ENCODE measurements at places on chromosomes 3 and 15. TPM values are rescaled to one million over a fixed set of nuclear protein-coding genes. Genes with fewer than 3 reads are reported as not detected.

Gene GOLGA6L25
- polyA plus RNA-seq = not detected

Gene TLR9
- not detected for polyA plus RNA-seq

Gene SLC28A1
- not detected for polyA plus RNA-seq

Gene GXYLT2
- polyA plus RNA-seq = 25.9 TPM

Gene NFKBIZ
- polyA plus RNA-seq = 14.7 TPM

Gene MYLK
- 918 TPM for polyA plus RNA-seq

Gene CPLX3
- polyA plus RNA-seq = not detected

Gene GOLGA6D
- polyA plus RNA-seq = not detected

Gene THPO
- polyA plus RNA-seq = 0.27 TPM

Gene CPN2
- polyA plus RNA-seq = not detected

Gene HHLA2
- 0.02 TPM for polyA plus RNA-seq

Gene EFCC1
- polyA plus RNA-seq = not detected

Gene GP9
- not detected for polyA plus RNA-seq

Gene GHSR
- polyA plus RNA-seq = not detected

Gene CCDC39
- not detected for polyA plus RNA-seq

GRCh38 chr3:20047341-20047779 lies 7.1 kb downstream of the KAT2B start:
- no peak for DNase-seq

GRCh38 chr15:85482894-85483293 lies 102.5 kb downstream of the AKAP13 start:
- DNase-seq = peak; percentile 94

- DNase-seq = peak; percentile 22
Observed at GRCh38 chr3:188123170-188123905, 30.6 kb upstream of the LPP start.

DNA sequence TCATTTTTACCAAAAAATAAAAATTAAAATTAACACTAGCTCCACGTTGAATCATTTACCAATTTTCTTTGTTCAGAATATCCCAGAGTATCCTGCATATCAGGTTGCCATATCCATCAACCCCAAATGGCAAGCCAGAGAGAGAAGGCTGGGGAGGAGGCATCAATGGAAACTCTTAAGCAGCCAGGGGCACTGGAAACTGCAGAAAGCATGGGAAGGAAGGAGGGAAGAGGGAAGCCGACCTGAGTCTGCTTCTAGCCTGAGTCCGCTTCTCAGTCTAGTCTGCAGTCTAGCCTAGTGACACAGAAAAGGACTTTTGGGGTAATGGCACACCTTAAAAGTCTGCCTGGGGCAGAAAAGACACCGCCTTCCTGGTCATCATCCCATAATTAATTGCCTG lies 1.6 kb upstream of the MTHFS start:
- no peak for DNase-seq

DNA sequence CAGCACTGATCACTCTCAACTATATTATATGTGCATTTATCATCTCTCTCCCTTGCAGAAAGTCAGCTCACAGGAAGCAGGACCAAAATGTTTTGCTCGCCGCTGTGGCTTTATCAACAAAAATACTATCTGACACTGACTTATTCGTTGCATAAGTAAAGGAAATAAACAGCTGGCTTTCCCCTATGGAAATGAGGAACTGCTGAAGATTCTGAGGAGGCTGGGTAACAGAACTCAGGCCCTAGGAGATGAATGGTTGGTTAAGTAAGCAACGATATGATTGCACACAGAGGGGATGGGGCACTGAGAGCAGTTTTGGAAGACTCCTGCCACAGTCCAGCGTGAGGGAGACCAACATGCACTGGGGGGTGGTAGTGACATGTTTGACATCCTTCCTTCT lies 181.1 kb downstream of the STT3B start:
- no peak for DNase-seq

DNA sequence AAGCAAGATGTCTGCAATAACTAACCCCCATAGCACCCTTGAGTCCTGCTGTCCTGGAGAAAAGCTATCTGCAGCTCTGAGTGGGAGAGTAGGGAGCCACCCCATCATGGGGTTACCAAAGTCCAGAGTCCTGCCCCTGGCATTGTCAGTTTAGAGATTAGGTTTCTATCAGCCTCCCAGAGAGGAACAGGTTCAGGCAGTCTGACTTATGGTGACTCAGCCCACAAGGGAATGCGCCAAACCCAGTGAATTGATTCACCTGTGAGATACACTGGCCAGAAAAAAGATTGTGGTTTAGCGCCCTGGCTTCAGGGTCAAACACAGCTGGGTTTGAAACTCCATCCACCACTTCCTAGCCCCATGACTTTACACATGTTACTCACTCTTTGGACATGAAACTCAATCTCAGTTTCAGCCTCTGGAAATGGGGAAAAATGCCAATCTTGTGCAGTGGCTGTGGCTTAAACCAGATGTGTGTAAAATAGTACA lies 263.6 kb upstream of the HES1 start:
- peak; percentile 99 for DNase-seq

- DNase-seq = no peak
Observed at GRCh38 chr15:38642689-38643270, 78.2 kb upstream of the RASGRP1 start.

DNA sequence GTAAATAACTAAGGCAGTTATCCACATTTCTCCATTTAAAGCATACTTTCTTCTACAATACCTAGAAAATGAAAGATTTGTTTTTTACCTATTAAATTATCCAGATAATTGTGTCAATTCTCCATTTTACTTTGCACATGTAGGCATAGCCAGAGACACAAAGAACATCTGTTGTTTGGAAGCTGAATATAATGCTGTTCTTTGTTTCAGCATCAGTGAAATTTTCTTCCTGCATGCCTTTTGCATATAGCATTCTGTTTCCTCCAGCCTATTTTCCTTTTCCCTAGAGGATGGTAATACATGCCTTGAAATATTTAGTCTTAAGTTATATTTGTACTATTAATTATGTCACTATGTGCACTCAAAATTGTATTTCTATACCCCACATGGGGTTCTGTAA lies 233.7 kb downstream of the CNTN6 start:
- DNase-seq = no peak

DNA sequence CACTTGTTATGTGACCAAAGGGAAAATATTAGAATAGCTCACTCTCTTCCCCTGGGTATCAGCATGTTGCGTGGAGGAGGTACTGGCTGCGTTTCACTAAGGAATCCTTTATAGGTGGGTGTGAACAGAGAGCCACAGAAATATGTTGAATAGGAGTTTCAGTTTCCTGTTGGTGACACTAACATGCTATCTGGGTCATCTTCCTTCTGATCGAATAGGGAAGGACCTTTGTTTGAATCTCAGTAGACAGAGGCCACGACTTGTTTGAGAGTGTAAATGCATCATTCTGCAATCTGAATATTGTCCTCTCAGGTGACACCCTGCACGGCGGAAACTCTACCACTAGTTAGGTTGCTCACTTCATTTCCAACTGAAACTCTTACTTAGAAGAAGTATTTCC lies 157.9 kb upstream of the SLC2A2 start:
- DNase-seq = no peak

GRCh38 chr3:49799761-49800160 lies at the start of gene CDHR4:
Gene CDHR4 (minus strand): TSS chr3:49799873. CDS start chr3:49799812, 61 bp downstream.
- DNase-seq = peak; percentile 45

GRCh38 chr3:83230841-83231240 lies 1469.4 kb upstream of the GBE1 start:
- DNase-seq = no peak

DNA sequence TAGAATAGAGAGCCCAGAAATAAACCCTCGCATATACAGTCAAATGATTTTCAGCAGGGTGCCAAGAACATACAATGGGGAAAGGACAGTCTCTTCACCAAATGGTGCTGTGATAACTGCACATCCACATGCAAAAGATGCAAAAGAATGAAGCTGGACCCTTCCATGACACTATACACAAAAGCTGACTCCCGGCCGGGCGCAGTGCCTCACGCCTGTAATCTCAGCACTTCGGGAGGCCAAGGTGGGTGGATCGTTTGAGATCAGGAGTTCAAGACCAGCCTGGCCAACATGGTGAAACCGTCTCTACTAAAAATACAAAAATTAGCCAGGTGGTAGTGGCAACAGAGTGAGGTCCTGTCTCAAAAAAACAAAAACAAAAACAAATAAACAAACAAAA lies 43.2 kb upstream of the IQSEC1 start:
- no peak for DNase-seq

GRCh38 chr15:83248151-83249029 lies 36.1 kb downstream of the BNC1 start:
- DNase-seq = peak; percentile 47

DNA sequence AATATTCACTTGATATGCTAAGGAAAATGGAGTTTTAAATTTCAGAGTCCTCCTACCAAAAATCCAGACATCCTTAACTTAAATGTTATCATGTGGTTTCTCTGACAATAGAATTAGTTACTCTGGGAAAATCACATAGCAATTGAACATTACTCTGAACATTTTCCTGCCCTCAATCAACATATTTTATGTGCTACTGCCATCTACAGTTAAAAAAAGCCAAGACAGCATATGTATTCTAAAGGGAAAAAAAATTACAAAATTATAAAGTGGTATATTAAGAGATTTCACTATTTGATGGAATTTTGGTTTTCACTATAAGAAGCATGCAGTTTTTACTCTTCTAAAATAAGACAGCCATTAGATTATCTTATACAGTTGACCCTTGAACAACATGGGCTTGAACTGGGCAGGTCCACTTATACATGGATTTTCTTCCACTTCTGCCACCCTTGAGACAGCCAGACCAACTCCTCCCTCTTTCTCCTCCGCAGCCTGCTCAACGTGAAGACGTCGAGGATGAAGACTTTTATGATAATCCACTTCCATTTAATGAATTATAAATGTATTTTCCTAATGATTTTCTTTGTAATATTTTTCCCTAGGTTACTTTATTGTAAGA lies 122.3 kb downstream of the ATP1B3 start:
- peak; percentile 9 for DNase-seq

GRCh38 chr3:67790043-67790442 lies 135.6 kb upstream of the SUCLG2 start:
- peak; percentile 21 for DNase-seq

GRCh38 chr3:134082582-134082981 lies 52.9 kb upstream of the SLCO2A1 start:
- DNase-seq = no peak

DNA sequence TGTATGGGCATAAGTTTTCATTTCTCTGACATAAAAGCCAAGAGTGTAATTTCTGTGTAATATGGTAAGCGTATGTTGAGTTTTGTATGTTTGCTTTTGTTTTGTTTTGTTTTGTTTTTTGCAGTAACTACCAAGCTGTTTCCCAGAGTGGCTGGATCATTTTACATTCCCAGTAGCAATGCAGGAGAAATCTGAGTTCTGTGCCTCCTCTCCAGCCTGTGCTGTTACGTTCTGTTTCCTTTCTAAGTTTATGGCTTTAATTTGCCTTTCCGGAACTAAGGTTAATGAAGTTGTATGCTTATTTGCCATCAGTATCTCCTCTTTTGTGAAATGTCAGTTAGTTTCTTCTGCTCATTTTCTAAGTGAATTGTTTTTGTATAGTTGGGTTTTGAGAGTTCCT lies 307.8 kb downstream of the GABRG3 start:
- DNase-seq = no peak

- DNase-seq = no peak
Observed at GRCh38 chr3:157953565-157953964, 152.7 kb downstream of the SHOX2 start.

DNA sequence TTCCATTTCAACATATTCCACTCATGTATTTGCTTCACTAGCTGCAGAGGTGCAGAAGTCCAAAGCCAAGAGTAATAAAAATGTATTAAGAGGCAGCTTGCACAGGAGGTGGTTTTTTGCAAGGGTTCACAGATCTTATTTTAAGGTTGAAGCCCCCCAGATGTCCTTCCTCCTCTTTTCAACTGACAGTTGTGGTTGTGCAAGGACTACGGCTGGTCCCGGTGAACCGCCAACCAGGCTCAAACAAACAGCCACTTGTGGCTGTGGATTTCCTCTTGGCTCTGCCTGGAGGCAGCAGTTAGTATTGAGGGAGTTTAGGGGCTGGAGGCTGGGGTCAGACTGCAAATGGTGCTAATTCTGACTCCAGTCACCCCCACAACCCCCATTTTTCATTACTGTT lies 240.7 kb upstream of the TBC1D5 start:
- DNase-seq = no peak

- DNase-seq = no peak
Observed at GRCh38 chr3:185646382-185647133, 60.5 kb downstream of the SENP2 start.

DNA sequence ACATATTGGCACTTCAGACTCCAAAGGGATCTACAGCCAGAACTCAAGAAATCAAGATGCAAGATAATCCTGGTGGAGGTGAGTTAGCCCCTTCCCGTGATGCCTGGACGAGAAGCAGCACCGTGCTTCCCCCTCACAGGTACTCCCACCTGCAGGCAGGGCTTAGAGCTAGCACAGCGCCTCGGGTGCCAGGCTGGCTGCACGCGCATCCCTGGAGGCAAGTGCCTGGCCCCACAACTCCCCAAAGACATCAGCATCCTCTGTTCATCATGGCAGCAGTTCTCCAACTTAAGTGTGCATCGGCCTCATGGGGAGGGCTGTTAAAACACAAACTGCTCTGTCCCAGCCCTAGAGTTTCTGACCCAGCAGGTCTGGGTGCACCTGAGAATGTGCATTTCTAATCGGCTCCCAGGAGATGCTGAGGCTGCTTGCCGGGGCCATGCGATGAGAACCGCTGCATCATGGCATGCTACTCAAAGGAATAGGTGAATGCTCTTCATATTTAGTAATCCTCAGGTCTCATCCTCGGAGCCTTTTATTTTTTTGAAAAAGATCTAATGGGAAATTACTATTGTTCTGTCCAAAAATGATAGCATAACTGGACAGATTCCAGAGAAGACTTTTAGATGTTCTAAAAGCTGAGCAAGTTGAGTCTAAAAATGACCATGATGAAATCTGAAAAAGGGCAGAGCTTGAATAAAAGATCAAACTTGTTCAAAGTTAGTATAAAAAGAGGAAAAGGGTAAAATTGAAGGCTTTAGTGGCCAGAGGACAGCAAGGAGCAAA lies 244.2 kb downstream of the ADAMTS17 start:
- DNase-seq = no peak

DNA sequence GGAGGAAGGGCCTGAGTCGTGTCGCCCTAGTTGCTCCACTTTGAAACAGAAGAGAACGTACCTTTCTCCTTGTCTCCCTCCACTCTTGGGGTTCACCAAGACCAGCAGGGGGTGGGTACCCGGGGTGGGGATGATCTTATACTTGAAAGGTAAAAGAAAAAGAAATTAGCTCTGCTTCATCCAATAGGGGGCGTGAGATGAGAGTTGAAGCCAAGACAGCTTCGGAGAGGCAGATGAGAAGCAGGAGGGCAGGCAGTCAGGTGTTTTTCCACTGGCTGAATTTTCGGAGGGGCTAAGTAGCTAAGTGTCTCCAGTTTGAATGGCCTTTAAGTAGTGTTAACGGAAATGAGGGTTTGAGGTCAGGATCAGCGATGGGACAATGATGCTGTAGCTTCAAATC lies 100.4 kb downstream of the DGKG start:
- no peak for DNase-seq

- no peak for DNase-seq
Observed at GRCh38 chr3:55607844-55608243, 120.7 kb upstream of the WNT5A start.

Data from fibroblast of lung (primary cell).